ENCODE measurements at places on chromosomes 7 and 10.

DNA sequence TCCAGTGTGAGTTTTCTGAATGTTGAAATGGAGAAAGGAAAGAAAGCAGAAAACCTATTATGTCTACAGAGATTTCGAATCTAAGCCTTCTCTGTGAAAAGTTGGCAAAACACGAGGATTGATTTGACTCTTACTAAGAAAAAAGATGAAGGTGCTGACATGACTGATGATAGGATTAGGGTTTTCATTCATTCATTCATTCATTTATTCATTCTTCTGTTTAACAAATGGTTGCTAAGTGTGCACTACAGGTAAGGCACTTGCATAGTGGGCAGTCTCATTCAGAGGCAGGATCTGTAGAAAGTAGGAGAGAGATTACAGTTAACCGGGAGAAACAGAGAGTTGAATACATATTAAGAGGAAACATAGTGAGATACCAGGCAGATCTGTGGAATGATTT, 137.1 kb downstream of the ZNF365 start:
- DNase-seq, result no peak

DNA sequence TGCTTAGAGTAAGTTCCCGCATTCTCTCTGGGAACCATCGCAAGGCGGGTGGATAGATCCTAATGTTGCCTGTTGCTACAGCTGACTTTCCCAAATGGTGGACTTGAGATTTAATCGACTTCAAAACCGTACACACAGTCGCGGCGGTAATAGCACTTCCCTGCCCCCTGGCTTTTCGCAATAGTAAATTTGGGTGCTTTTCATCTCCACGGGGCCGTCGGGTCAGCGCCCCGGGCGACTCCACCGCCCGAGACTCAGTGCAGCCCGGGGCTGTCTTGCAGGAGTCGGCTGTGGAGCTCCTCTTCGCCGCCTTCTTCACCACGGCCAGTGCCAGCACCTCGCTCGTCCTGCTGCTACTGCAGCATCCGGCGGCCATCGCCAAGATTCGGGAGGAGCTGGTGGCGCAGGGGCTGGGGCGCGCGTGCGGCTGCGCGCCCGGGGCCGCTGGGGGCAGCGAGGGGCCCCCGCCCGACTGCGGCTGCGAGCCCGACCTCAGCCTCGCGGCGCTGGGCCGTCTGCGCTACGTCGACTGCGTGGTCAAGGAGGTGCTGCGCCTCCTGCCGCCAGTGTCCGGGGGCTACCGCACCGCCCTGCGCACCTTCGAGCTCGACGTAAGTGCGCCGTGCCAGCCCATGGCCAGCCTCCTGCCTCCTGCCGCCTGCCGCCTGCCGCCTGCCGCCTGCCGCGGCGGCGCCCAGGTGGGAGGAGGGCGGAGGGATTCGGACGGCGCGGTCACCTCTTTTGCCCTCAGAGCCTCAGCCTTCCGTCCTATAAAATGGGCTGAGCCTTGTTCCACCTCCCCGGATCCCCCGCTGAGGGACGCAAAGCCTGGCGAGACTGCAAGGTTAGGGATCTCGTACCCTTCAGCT, 5.3 kb downstream of the CYP26C1 start:
- DNase-seq, result no peak

GRCh38 chr7:155741082-155741481, 71.2 kb downstream of the SHH start:
- no peak for DNase-seq

- no peak for DNase-seq
Observed at GRCh38 chr10:44975431-44976331, 2.9 kb downstream of the DEPP1 start.

DNA sequence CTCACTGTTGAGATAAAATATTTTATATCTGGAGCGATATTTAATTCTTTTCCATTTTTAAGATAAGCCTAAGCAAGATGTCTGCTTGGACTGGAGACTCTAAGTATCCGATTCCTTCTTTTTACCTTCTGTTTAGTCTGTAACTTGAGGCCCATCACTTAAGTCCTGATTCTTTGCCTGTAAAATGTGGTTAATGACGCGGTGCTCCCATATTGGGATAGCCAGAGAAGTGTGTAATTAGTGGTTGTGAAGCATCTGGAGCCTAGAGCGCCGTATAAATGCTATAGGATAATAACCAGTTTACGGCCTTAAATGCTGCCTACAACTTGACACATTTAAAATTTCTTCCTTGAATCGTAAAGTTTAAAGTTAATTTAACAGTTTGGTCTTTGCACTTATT, 132.9 kb downstream of the CHN2 start:
- DNase-seq, result no peak

Measured in stimulated activated naive CD4-positive, alpha-beta T cell (primary cell).